Activated T-helper 2 cell treated with anti-CD3 and anti-CD28 coated beads, Interferon-gamma antibody, Interleukin-2, Interleukin-4, amounts not matched to agents 10 μg/mL and 5 μg/mL and 100 μg/mL, durations not matched to agents 14 hours and 24 hours and 36 hours (primary cell): ENCODE measurements at places on chromosomes 1 and 21.
A peak's percentile ranks its signal among the peaks of the same experiment; 100 is the strongest.

GRCh38 chr1:22913421-22914141 lies 59.1 kb downstream of the LACTBL1 start:
- DNase-seq, result no peak

DNA sequence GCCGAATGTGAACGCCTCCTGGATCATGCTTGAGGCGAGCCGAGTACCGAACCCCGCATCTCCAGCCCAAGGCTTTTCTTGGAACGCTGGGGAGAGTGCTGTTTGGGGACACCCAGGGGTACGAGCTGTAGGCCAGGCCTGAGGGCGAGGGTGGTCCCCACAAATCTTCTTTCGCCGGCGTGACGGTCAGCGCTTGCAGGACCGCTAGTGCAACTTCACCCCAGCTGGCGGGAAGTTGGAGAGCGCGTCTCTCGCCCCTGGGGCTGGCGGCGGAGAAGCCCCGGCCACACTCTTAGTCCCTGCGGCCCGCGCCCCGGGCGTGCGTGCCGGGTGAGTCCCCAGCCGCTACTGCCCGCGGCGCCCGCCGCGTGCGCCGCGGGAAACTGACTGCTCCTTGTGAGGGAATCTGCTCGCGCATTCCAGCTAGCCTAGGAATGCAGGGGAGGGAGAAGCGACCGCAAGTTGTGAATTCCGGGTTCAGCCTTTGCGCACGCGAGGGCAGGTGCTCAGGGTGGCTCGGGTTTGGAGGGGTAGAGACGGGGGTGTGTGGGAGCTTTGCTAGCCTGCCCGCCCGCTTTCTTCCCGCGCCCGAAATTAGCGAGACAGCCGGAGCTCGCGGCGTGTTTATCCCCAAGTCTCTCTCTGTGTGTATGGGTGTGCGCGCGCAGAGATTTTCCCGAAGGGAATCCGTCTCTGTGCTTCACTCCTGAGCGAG lies 884 bp downstream of the LHX4 start:
- DNase-seq, result no peak

- DNase-seq, result no peak
These were observed 21.8 kb downstream of the DHRS3 start for GRCh38 chr1:12596007-12596821.

GRCh38 chr1:164361927-164362326 lies 197.1 kb upstream of the PBX1 start:
- DNase-seq, result no peak

DNA sequence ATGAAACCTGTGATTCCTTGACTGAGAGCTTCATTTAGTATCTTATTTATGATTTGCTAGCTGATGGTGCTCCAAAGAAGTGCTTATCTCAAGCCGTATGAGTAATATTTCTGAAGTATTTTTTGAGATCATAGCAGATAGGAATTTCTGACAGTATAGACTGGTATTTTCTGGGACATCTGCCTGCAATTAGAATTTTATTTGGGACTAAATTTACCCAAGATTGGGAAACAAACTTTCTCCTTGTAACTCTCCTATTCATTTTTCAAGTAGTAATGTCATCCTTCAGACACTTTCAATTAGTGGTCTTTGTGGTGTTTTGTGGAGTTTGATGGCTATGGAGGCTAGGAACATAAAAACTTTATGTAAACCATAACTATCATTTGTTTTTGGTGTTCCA lies 597.2 kb upstream of the ZP4 start:
- no peak for DNase-seq

DNA sequence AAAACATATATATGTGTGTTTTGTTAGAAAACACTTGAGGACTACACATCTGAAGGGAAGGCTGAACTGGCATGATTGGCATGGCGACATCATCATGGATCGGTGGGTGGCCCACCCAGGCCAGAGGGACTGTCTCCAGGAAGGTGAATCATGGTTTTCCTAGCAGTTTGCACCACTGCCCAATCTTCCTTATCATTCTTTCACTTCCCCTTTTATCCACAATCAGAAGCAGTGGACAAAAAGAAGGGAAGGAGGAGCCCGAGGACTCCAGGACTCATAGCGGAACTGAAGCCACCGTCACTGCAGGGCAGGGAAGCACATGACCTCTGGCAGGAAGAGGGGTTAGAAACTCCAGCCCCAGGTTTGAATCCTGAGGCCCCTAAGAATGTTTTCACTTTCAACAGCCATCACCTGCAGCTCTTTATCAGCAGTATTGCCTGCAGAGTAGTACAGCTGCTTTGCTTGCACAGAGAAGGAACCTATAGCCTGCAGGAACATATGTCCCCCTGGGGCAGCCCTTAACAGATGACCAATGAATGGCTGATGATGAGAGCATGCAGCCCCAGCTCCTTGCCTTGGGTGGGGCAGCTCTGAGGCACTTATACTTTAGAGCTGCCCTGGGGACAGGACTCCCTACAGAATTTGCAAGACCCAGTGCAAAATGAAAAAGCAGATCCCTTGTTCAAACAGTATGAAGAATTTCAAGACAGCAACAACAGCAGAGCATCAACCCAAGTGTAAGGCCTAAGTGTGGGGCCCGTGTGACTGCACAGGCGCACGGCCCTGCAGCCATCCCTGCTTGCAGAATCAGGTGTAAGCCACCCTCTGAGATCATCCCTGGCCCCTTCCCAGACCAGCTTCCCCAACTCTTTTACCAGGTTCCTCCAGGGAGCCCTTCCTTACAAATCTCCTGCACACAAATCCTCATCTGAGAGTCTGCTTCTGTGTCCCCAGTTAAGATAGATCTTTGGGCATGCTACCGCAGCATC lies 241.8 kb upstream of the IRF2BP2 start:
- no peak for DNase-seq

GRCh38 chr1:89085781-89086180 lies 20.8 kb upstream of the GBP1 start:
- peak; percentile 51 for DNase-seq

GRCh38 chr21:41054018-41054578 lies 113.9 kb upstream of the BACE2 start:
- DNase-seq, result no peak

DNA sequence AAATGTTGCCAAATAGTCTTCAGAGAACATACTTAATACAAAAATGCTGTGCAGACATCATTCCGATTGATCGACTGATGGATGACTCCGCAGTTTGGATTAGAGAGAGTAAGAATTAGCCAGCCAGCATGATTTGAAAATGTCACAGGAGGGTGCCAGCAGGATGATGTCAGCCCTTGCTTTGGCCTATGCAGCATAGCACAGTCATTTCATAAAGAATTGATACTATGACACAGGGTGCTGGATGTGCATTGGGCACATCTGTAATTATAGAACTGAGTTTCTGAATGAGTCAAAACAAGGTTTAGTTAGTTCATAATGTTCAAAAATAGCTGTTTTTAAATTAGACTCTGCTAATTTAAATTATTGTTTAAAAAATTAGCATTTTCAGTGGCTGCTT lies 21.6 kb upstream of the TRAF5 start:
- no peak for DNase-seq

- DNase-seq, result no peak
These were observed 2.0 kb downstream of the SCMH1 start for GRCh38 chr1:41239988-41240610.

DNA sequence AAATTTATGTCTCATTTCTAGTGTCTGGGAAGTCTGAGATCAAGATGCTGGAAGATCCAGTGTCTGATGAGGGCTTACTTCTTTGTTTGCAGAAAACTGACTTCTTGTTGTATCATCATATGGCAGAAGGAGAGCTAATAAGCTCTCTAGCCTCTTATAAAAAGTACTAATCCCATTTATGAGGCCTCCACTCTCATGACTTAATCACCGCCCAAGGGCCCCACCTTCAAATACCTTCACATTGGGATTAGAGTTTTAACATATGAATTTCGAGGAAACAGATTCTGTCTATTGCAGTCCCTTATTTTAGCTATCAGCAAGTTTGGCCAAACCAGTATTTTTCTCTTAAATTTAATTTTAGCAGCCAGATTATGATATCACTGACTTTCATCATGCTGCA lies 150.2 kb upstream of the TMPRSS15 start:
- DNase-seq, result no peak

- no peak for DNase-seq
These were observed 349.2 kb upstream of the PLD5 start for GRCh38 chr1:242873661-242874060.

DNA sequence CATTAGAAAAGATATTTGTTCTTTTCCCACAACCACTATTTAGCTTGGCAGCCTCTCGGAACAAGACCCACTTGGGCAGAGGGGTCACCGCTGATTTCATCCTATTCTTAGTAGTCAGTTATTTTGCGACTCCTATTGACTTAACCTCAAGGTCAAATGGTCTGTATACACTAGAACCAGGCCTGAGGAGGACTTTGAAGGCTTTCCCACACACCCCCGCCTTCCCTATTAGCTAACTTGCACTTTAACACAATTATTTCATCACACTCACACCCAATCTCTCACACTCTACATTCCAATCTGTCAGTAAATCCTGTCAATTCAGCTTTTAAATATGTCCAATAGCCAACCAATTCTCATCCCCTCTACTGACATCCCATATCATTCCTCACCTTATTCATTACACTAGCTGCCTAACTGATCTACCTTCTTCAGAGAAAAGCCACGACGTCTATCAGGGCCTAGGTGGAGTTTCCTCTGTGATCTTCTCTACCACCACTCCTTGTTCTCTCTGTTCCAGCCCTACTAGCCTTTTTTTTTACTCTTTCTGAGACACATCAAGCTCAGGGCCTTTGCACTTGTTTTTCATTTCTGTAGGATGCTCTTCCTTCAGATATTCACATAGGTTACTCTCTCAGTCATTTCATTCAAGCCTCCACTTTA lies 1.0 kb upstream of the NIBAN1 start:
- no peak for DNase-seq

DNA sequence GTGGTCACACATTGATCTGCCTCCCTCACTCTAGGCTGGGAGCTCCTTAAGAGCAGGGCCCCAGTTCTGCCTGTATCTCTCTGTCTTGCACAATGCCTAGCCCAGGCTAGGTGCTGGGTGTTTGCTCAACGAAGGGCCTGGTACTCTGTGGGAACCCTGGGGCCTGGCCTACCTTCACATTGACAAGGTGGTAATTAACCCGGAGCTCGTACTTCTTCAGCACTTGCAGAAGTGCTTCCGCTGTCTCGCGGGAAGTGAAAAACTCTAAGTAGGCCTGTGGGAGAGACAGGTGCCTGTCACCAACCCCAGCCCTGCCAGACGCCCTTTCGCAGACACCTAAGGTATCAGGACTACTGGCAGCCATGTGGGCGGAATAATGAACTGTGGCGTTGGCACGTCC lies 13.7 kb downstream of the MTHFR start:
- DNase-seq, result no peak

DNA sequence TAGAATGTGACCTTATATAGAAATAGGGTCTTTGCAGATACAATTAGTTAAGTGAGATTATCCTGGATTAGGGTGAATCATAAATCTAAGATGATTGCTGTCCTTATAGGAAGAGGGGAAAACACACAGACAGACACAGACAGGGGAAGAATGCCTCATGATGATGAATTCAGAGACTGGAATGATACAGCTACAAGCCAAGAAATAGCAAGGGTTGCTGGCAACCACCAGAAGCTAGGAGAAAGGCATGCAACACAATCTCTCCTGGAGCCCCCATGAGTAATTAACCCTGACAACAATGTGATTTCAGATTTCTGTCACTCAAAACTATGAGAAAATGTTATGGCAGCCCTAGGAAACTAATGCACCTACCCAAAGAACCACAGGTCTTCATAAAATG lies 19.1 kb upstream of the PPIH start:
- DNase-seq, result no peak

DNA sequence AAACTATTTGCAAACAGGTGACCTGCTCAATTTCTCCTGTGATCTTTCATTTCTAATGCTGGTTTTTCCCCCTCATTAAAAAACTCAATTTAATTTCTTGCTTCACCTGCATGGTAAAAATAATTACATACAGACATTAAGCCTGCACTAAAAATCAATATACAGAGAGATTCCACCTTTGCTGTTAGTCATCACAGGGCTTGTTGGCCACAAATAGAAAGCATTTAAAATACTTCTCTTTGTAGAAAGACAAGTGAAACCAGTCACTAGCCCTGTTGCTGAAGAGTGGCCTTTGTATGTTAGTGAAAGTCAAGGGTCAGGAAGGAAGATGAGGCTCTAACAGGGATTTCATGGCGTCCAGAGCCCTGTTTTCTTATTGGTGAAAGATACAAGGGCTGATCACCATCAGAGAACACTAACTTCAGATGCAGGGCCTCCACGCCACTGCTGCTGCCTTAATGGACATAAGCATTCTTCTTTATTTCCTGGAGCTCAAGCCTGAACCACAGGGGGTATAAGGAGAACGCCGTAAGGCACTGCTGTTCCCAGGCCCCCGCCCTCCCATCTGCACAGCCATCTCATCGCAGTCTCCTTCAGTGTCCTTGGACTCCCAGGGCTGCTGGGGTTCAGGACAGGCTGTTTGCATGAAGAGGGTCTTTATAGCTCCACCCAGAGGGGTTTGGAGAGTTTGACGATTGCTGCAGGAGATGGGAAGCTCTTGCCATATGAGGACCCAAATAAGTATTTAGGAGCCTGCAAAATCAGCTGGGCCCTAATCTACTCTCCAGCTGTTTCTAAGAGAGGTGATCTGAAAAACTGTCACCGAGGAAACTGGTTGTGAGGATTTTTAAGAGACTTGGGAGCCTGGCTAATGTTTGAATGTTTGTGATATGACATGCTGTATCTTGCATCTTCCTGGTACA lies 117.3 kb upstream of the IRF2BP2 start:
- DNase-seq, result no peak

- DNase-seq, result no peak
These were observed 11.7 kb downstream of the C1orf94 start for GRCh38 chr1:34188418-34188817.

DNA sequence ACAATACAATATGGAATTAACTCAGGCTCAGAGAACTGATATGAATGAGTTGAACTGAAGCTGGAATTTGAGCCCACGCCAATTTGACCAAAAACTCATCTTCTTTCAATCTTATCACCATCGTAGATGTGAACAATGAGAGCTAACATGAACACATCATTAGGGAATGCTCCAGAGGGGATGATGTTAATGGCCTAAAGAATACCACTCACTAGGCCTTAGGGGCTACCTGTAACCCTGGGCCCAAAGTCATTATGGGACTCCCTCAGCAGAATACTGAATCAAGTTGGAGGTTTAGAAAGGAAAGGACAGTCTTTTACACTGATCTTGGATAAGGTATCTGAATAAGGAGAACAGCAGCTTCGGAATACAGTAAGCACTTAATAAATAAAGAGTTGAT lies 73.6 kb downstream of the C1orf94 start:
- DNase-seq, result no peak

- DNase-seq, result peak; percentile 57
These were observed 63.3 kb upstream of the LRRC8D start for GRCh38 chr1:89757532-89757931.

GRCh38 chr1:104878203-104878909 lies 1128.7 kb downstream of the AMY1C start:
- DNase-seq, result no peak

DNA sequence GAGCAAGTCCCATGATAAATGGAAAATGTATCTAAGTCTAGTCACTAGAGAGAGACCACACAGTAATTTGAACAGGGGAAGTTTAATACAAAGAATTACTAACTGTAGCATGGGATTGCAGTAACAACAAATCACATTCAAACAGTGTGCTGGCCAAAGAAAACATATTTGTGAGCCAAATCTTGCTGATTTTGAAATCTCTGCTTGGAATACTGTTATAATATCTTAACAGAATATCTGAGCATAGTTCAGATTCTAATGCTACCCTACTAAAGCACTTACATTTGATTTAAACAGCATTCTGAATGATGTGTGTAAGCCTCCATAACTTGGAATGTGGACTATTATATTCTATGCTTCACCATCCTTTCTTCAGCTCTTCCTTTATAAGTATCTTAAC lies 270.0 kb upstream of the BRINP3 start:
- DNase-seq, result no peak
